Prostate gland (tissue), 2 donors: ENCODE measurements at places on chromosomes 3 and 15.

GRCh38 chr3:56997675-56998074, 62.8 kb upstream of the SPATA12 start:
- DNase-seq: no peak
- no peaks in the 10 kb centered on the region for H3K36me3 ChIP-seq
- H3K27ac ChIP-seq: peak overlapping the region; percentile 26
- H3K27me3 ChIP-seq: no peaks in the 10 kb centered on the region

- H3K4me3 ChIP-seq: no peak overlapping the region
- H3K36me3 ChIP-seq: no peaks in the 10 kb centered on the region
- no peaks in the 10 kb centered on the region for H3K27me3 ChIP-seq
- no peak overlapping the region for H3K27ac ChIP-seq
Observed at GRCh38 chr15:55715355-55716076, 27.4 kb downstream of the PRTG start.

DNA sequence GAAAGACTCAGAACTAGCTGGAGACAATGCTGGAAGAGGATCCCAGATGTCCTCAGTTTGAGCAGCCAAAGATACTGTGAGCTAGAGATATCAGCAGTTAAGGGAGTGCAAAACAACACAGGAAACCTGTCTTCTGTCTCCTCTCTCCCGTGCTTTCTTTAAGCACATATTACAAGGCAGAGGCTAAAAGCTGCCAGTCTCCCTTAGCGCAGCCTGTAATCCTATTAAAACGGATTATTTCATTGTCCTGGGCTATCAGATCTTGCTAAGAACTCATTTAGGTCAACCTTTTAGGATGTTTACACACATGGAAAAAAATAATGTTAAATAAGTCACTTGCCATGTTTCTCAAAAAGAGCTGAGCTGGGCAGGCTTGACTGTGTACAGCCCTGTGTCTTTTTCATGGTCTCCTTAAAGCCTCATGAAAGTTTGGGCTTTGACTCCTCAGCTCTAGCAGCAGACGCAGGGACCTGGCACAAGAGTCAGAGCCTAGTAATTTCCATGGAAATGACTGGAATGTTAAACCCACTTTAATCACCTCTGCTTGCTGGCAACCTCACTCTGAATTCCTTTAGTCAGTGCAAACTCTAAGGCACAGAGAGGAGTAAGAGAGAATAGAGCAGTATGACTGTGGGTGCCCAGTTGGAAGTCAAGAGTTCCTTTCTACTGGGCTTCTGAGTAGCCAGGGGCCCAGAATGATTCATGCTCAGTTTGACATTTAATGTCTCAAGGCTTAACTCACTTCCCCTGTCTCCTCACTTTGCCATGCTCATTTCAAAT, 491.9 kb downstream of the NTRK3 start:
- H3K4me1 ChIP-seq: no peaks in the 10 kb centered on the region
- DNase-seq: no peak
- no peaks in the 10 kb centered on the region for H3K27me3 ChIP-seq
- H3K36me3 ChIP-seq: no peaks in the 10 kb centered on the region

DNA sequence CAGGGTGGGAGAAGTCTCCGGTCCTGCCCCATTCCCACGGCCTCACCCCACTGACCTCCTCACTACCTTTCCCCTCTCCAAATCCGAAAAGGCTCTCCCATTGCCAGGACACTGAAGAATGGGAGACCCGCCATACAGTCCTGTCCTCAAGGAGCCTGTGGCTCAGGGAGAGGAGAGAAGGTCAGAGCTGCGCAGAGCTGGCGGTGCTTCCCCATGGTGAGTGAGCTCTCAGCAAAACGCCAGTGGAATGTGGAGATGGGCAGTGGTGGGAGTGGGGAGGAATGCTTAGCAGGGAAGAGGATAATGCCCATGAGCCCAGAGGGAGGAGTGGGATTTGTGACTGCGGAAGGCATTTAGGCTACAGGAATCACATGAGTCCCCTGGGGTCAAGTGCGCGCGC, 20.1 kb downstream of the FAM43A start:
- H3K36me3 ChIP-seq: no peaks in the 10 kb centered on the region
- DNase-seq: no peak
- H3K4me3 ChIP-seq: no peak overlapping the region
- no peak overlapping the region for H3K27ac ChIP-seq

GRCh38 chr15:33724321-33725036, 243.8 kb upstream of the CHRM5 start:
- H3K4me1 ChIP-seq: no peaks in the 10 kb centered on the region

DNA sequence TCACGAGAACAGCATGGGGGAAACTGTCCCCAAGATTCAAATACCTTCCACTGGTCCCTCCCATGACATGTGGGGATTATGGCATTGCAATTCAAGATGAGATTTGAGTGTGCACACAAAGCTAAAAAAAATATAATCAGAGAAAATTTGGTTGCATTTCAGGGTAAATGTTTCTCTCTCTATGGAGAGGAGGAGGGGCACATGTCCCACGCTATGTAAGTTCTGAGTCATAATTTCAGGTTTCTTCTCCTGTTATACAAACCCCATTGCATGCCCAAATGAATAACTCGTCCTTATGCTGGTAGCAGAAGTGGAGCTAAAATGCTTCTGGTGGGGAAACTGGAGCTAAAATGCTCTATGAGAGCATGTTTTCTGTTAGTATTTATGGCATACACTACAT, 209.7 kb upstream of the DCBLD2 start:
- no peak overlapping the region for H3K4me3 ChIP-seq
- H3K27me3 ChIP-seq: no peaks in the 10 kb centered on the region
- H3K4me1 ChIP-seq: no peaks in the 10 kb centered on the region

DNA sequence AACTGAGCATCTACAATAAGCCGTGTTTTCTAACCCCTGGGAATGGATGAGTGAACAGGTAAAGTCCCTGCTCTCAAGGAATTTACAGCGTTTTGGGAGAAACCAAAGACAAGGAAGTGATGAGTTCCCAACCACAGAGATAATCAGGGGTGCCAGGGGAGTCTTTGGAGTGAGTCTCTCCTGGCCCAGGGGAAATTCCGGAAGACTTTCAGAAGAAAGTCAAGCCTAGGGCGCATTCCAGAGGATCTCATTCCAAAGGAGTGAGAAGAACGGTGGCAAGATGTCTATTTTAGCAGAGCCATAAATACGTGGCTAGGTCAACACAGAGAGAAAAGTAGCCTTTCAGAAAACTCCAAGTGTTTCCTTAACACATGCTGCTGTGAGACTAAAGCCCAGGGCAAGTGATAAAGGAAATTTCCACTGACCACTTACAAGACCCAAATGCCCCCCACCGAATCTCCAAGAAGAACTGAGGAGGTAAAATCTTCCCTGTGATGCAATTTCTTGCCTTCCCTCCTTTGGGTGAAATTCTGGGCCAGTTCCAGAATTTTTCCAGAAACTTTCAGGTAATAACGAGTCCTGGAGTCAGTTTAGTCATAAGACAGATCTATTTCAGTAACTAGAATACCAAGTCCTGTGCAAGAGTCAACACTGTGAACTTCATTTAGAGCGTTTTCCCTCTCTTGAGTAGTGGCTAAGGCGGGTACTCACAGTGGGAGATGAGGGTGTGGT, 437.4 kb downstream of the NR2F2 start:
- H3K36me3 ChIP-seq: no peaks in the 10 kb centered on the region
- H3K4me3 ChIP-seq: no peak overlapping the region
- no peaks in the 10 kb centered on the region for H3K4me1 ChIP-seq
- no peak overlapping the region for H3K27ac ChIP-seq
- H3K27me3 ChIP-seq: no peaks in the 10 kb centered on the region
- DNase-seq: no peak

GRCh38 chr3:71570546-71570945, 13.0 kb downstream of the FOXP1 start:
- no peaks in the 10 kb centered on the region for H3K4me1 ChIP-seq
- H3K36me3 ChIP-seq: no peaks in the 10 kb centered on the region
- H3K27me3 ChIP-seq: no peaks in the 10 kb centered on the region
- no peak overlapping the region for H3K4me3 ChIP-seq

GRCh38 chr3:2523281-2523836, 424.7 kb downstream of the CNTN4 start:
- no peak for DNase-seq
- H3K4me1 ChIP-seq: no peaks in the 10 kb centered on the region
- H3K4me3 ChIP-seq: no peak overlapping the region
- H3K27me3 ChIP-seq: no peaks in the 10 kb centered on the region

DNA sequence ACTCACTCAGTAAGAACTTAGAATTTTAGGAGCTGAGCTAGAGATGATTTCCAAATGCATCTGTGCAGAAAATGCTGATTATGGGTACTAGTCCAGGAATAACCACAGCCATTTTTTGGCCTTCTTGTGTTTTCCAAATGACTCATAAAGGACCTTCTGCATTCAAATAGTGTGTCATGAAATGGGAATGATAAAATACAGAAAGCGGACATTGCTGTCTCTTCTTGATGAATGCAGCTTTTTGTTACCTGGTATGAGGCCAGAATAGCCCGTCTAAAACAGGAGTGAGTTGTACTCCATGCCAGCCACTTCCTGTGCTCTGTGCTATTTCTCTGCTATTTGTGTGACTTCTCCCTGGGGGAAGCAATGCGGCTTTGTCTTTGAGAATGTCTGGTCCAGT, 20.5 kb upstream of the FRMD5 start:
- no peak for DNase-seq
- no peaks in the 10 kb centered on the region for H3K36me3 ChIP-seq
- no peak overlapping the region for H3K27ac ChIP-seq
- no peaks in the 10 kb centered on the region for H3K27me3 ChIP-seq

GRCh38 chr3:98513091-98513511, 9.6 kb downstream of the CLDND1 start:
- H3K4me1 ChIP-seq: no peaks in the 10 kb centered on the region
- no peaks in the 10 kb centered on the region for H3K36me3 ChIP-seq
- no peak for DNase-seq
- no peak overlapping the region for H3K4me3 ChIP-seq
- H3K27ac ChIP-seq: no peak overlapping the region
- H3K27me3 ChIP-seq: no peaks in the 10 kb centered on the region

GRCh38 chr3:50581459-50581842, 12.1 kb downstream of the HEMK1 start:
- H3K4me1 ChIP-seq: no peaks in the 10 kb centered on the region
- H3K27ac ChIP-seq: no peak overlapping the region
- H3K36me3 ChIP-seq: no peaks in the 10 kb centered on the region
- DNase-seq: no peak

DNA sequence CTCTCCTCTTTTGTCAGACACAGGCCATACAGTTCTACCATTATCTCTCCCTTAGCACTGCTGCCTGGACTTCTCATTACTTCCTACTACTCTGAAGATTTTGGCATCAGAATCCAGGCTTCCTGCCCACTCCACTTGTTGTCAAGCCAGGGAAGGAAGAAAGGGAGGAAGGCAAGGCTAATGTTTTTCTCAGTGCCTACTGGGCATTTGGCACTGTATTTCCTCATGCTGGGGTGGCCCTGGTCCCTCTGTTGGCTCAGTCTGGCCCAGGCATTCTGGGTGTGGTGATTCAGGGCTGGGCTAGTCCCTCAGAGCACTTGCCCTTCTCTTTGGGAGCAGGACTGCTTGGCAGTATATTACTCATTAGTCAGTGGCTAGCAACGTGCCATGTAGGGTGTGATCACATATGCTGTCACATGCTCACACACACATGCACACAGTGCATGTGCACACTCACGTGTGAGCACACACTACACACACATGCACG, 52.9 kb downstream of the BSN start:
- H3K4me3 ChIP-seq: no peak overlapping the region
- H3K27me3 ChIP-seq: no peaks in the 10 kb centered on the region
- H3K27ac ChIP-seq: no peak overlapping the region
- DNase-seq: no peak
- no peaks in the 10 kb centered on the region for H3K36me3 ChIP-seq

- H3K4me1 ChIP-seq: no peaks in the 10 kb centered on the region
- H3K4me3 ChIP-seq: no peak overlapping the region
- DNase-seq: no peak
- no peak overlapping the region for H3K27ac ChIP-seq
Observed at GRCh38 chr3:58180940-58181587, 29.7 kb downstream of the DNASE1L3 start.
